Ascending aorta (tissue), 2 donors: ENCODE measurements at places on chromosomes 6 and 20.

DNA sequence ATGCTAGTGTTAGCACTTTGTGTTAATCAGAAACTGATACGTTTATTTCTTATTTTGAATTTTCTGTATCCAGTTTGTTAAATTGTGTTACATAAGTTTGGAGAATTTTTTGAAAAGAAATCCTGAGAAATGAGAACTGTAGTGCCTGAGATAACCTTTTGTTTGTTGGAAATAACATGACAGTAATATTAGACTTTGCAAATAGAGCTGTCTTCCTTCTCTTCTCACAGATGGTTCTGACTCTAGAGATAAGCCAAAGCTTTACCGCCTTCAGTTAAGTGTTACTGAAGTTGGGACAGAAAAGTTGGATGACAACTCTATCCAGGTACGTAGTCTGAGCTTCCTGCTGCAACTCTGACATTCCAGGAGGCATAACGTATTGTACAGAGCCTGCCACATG, 69.9 kb downstream of the AFDN start:
- H3K36me3 ChIP-seq, result peaks cover 22% of the 10 kb centered on the region
- no peak for DNase-seq
- no peak overlapping the region for H3K27ac ChIP-seq

DNA sequence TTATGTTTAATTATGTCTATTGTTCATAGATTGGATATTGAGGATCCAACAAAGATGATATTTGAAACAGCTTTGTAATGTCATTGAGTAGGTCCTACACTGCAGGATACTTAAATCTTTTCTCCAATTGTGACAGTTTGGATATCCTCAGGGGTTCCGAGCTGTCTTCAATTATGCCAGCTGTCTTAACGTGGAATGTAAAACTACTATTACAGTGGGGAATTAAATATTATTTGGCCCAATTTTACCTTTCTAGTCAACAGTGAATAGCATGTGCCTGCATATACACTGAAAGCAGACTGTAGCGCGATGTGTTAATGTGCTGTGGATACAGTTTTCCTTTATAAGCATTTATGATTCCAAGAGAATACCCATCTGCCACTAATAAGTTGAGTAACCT, 156.9 kb downstream of the GRIK2 start:
- H3K4me3 ChIP-seq, result no peak overlapping the region
- DNase-seq, result no peak
- no peak overlapping the region for H3K27ac ChIP-seq
- H3K27me3 ChIP-seq, result no peaks in the 10 kb centered on the region

DNA sequence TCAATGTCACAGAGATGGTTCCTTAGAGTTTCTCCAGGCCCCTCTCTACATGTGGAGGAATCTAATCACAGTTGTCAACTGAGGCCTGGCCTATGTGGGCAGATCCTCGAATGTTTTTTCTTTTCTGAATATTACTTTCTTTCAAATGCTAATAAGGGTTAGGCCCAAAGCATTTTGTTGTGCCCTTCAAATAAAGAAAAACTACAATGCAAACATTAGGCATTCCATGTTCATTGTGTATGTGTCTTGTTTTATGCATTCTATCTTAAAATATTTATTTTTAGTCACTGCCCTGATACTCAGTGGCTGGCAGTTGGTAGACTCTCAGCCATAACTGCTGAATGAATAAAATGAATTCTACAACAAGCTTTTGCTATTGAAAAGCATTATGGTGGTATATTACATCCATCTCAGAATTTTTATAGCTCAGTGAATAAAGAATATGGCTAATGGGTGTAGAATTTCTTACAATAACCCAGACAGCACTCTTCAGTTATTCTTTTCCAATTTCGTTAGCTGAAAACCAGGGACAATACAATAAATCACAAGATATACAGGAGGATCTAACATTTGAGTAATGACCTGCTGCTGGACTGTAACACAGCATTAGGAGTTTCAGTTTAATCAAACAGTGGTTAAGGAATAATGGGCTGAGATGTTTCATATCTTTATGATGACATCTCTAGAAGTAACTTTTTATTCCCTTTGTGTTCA, 28.3 kb downstream of the RGS17 start:
- peak overlapping the region; percentile 81 for H3K27ac ChIP-seq
- DNase-seq, result no peak
- peaks cover 23% of the 10 kb centered on the region for H3K4me1 ChIP-seq
- no peaks in the 10 kb centered on the region for H3K27me3 ChIP-seq
- no peaks in the 10 kb centered on the region for H3K36me3 ChIP-seq

DNA sequence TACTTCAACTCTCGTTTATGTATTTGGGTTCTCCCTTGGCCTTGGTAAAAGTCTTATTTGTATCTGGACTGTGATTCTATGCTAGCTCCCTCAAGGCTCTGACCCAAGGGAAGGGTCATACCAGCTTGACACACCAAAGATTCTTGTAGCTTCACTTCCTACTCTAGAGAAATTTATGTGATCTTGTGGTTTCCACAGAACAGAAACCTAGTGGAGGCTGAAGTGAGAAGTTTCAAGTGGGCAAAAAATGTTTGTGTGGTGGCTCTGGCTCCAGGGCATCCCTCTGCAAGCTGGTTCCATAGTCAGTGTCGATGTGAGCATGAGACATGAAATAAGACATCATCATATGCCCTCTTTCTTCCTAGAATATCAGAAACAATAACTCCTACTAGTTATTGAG, 48.1 kb upstream of the TNFRSF21 start:
- no peak for DNase-seq
- no peak overlapping the region for H3K4me3 ChIP-seq
- H3K27me3 ChIP-seq, result no peaks in the 10 kb centered on the region
- no peaks in the 10 kb centered on the region for H3K36me3 ChIP-seq

- no peak overlapping the region for H3K4me3 ChIP-seq
- H3K4me1 ChIP-seq, result no peaks in the 10 kb centered on the region
- no peaks in the 10 kb centered on the region for H3K27me3 ChIP-seq
- H3K36me3 ChIP-seq, result no peaks in the 10 kb centered on the region
- DNase-seq, result no peak
These were observed 37.0 kb upstream of the MCUR1 start for GRCh38 chr6:13851330-13851729.

GRCh38 chr6:36247693-36248092, 22.2 kb upstream of the PNPLA1 start:
- H3K27me3 ChIP-seq, result no peaks in the 10 kb centered on the region
- H3K36me3 ChIP-seq, result no peaks in the 10 kb centered on the region
- no peaks in the 10 kb centered on the region for H3K4me1 ChIP-seq
- H3K4me3 ChIP-seq, result no peak overlapping the region
- H3K27ac ChIP-seq, result no peak overlapping the region

- no peaks in the 10 kb centered on the region for H3K27me3 ChIP-seq
- no peaks in the 10 kb centered on the region for H3K4me1 ChIP-seq
- no peak overlapping the region for H3K4me3 ChIP-seq
These were observed 233.6 kb upstream of the MAP3K7 start for GRCh38 chr6:90820436-90820835.

- no peaks in the 10 kb centered on the region for H3K36me3 ChIP-seq
- no peak for DNase-seq
- no peaks in the 10 kb centered on the region for H3K27me3 ChIP-seq
- no peaks in the 10 kb centered on the region for H3K4me1 ChIP-seq
These were observed 7.0 kb upstream of the RALGAPA2 start for GRCh38 chr20:20719411-20719810.

- H3K4me3 ChIP-seq, result no peak overlapping the region
- H3K27me3 ChIP-seq, result no peaks in the 10 kb centered on the region
- no peak for DNase-seq
- H3K4me1 ChIP-seq, result no peaks in the 10 kb centered on the region
- H3K27ac ChIP-seq, result no peak overlapping the region
- H3K36me3 ChIP-seq, result no peaks in the 10 kb centered on the region
These were observed 229.3 kb downstream of the FARS2 start for GRCh38 chr6:5490501-5491069.

GRCh38 chr20:2815242-2815900, 584 bp downstream of the C20orf141 start:
- H3K4me3 ChIP-seq, result no peak overlapping the region
- peaks cover 1% of the 10 kb centered on the region for H3K27me3 ChIP-seq
- peak; percentile 41 for DNase-seq
- H3K36me3 ChIP-seq, result no peaks in the 10 kb centered on the region

DNA sequence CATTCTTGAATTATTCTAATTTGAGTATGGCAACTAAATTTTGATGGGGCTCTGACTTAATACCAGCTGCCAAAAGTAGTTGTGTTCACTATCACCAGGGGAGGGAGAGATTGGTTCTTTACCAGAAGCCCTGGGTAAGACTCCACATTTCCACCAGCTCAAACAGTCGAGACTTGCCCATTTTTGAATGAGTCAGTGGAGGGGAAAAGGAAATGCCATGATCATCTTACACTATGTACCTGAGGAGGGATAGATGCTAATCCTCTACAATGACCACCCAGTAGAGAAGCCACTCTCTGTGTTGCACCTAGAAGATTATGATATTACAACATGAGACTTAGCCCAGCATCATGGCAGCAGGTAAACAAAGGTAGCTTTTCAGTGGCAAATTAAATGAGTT, 77.0 kb upstream of the SGK1 start:
- H3K27ac ChIP-seq, result no peak overlapping the region
- H3K4me1 ChIP-seq, result no peaks in the 10 kb centered on the region
- no peak for DNase-seq
- no peak overlapping the region for H3K4me3 ChIP-seq
- no peaks in the 10 kb centered on the region for H3K27me3 ChIP-seq
- no peaks in the 10 kb centered on the region for H3K36me3 ChIP-seq

DNA sequence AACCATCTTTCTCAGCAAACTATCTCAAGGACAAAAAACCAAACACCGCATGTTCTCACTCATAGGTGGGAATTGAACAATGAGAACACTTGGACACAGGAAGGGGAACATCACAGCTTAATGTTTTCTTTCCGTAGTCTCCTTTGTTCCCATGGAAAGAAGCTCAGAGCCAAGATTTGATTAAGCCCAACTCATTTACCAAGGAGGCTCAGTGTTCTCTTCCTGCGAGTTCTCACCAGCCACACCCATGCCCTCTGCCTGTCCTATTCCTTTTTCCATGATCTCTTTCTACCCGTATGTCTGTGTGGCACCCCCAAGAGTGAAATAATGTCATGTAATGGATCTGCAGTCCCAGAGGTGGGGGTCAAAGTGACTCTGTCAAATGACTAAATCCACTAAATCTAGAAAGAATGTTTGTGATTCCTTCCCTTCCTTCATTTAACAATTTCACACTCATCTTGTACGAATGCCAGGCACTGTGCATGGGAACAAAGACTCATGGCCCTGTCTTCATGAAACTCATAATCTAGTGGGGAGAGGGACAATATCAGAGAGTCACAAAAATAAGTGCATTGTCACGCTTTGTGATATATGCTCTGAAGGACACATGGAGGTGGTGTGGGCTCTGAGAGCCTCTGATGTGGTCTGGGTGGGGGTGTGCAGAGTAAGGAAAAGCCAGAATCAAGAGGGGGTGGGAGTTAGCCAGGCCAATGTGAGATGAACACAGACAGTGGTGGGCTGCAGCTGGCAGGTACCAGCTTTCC, 292.1 kb downstream of the CDC5L start:
- no peaks in the 10 kb centered on the region for H3K27me3 ChIP-seq
- H3K27ac ChIP-seq, result no peak overlapping the region
- H3K4me1 ChIP-seq, result no peaks in the 10 kb centered on the region
- H3K36me3 ChIP-seq, result no peaks in the 10 kb centered on the region
- DNase-seq, result no peak
- no peak overlapping the region for H3K4me3 ChIP-seq

DNA sequence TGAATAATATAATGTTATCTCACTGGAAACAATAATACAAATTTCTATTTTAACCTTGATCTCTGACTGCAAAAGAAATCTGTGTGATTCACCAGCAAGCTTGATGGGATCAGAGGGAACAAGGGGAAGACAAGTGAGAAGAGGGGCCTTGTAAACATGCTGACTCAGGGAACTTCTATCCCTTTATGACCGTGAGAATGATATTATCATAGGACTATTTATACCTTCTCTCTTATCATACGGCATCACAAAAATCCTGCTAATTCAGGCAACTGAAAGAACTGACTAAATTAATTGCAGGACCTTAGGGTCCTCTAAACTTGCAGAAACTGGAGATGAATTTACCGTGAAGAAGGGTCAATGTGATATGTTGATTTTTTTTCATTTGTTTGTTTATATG, 173.3 kb downstream of the PTPRK start:
- no peaks in the 10 kb centered on the region for H3K27me3 ChIP-seq
- no peak for DNase-seq
- no peak overlapping the region for H3K27ac ChIP-seq

DNA sequence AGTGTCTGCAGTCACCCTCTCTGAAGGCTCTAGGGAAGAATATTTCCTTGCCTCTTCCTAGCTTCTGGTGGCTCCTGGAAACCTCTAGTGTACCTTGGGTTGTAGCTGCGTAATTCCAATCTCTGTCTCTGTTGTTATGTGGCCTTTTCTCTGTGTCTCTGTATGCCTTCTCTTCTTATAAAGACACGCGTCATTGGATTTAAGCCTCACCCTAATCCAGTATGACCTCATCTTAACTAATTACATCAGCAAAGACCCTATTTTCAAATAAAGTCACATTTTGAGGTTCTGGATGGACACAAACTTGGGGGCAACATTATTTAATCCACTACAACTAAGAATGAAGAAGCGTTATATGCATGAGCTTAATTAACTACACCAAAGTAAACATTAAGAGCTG, 111.4 kb upstream of the ZNF184 start:
- H3K27me3 ChIP-seq, result no peaks in the 10 kb centered on the region
- no peak for DNase-seq
- H3K27ac ChIP-seq, result no peak overlapping the region
- H3K4me1 ChIP-seq, result no peaks in the 10 kb centered on the region
- no peak overlapping the region for H3K4me3 ChIP-seq
- H3K36me3 ChIP-seq, result no peaks in the 10 kb centered on the region

GRCh38 chr6:131950767-131951575, at the start of gene CCN2:
TSS of gene CCN2 (minus strand) at chr6:131951372. CDS start at chr6:131951172, 200 bp downstream.
- H3K27ac ChIP-seq, result peak within 1 kb of the TSS; percentile 92
- DNase-seq, result peak; percentile 97
- H3K4me3 ChIP-seq, result peak within 1 kb of the TSS; percentile 84
- peaks cover 12% of the 10 kb centered on the region for H3K36me3 ChIP-seq
- H3K27me3 ChIP-seq, result no peaks in the 10 kb centered on the region
- H3K4me1 ChIP-seq, result peaks cover 3% of the 10 kb centered on the region

DNA sequence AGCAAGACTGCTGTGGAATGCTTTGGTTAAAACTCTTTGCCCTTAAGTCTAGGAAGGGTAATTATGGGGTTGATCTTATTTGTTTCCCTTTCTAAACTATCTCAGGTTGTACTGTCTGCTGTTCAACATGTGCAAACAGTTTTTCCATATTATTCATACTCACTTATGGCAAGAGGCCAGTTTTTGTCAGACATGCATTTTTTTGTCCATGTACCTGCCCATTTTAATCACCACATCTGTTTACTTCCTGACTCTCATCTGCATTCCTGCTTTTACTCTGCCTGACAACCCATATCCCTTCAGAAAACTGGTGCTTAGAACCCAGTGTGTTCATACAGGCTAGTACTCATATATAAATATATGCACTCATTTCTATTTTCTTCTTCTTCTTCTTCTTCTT, 80.3 kb downstream of the LPA start:
- H3K27me3 ChIP-seq, result no peaks in the 10 kb centered on the region
- no peaks in the 10 kb centered on the region for H3K4me1 ChIP-seq
- H3K4me3 ChIP-seq, result no peak overlapping the region

GRCh38 chr6:21538186-21538798, 55.3 kb upstream of the SOX4 start:
- DNase-seq, result no peak
- no peaks in the 10 kb centered on the region for H3K27me3 ChIP-seq
- H3K27ac ChIP-seq, result no peak overlapping the region
- no peak overlapping the region for H3K4me3 ChIP-seq

- no peaks in the 10 kb centered on the region for H3K27me3 ChIP-seq
- H3K27ac ChIP-seq, result no peak overlapping the region
- H3K36me3 ChIP-seq, result no peaks in the 10 kb centered on the region
- no peak for DNase-seq
These were observed 40.3 kb downstream of the MDFI start for GRCh38 chr6:41678511-41679084.
